H1 (cell line): ENCODE measurements at places on chromosomes 3 and 15. TPM values are rescaled to one million over a fixed set of nuclear protein-coding genes. Genes with fewer than 3 reads are reported as not detected.

DNA sequence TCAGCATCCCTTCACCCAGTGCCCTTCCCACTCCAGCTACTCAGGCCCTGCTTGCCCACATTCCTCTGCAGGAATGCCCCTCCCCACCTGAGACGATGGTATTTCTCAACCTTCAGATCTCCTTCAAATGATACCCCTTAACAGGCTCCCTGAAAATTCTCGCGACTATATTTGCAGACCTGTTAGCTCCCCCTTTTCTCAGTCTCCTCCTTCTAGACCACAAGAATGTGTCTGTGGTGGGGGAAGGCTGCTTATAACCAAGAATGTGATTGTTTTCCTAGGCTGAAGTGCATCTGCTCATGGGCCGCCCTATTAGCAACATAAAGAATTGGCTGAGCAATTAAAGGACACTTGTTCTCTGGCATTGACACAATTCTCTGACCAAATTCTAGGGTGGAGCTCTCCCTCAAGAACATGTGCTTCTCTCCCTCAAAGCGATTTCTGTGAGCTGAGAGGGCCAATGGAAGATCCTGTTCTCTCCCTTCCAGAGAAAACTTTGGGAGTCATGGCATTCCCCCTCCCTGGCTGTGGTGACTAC is 19.1 kb upstream of the LIMD1 start:
- peaks cover 5% of the 10 kb centered on the region; the same call in 1 of the 2 replicates for H3K4me1 ChIP-seq
- no peaks in the 10 kb centered on the region for H3K27me3 ChIP-seq
- H3K4me3 ChIP-seq: no peak overlapping the region
- no peak overlapping the region for H3K27ac ChIP-seq
- no peak for DNase-seq

DNA sequence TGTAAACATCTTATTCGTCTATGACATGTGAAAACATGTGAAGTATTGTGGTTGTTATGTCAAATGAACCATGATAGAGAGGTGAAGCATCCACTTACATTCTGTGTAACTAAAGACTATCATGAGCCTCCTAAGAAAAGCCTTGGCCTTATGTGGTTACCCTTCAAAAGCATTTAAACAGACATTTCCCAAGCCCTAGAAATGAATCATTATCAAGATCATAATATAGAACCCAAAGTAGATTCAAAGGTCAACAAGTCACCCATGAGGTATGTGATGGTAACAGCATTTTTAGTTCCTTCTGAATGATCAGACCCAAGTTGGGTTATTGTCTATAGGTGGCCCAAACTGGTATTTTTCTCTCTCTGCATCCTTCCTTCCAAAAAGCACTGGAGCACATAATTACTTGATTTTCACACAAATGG is 408.0 kb downstream of the TBL1XR1 start:
- H3K4me3 ChIP-seq: no peak overlapping the region
- no peaks in the 10 kb centered on the region for H3K36me3 ChIP-seq
- no peaks in the 10 kb centered on the region for H3K27me3 ChIP-seq
- H3K27ac ChIP-seq: no peak overlapping the region
- DNase-seq: no peak

DNA sequence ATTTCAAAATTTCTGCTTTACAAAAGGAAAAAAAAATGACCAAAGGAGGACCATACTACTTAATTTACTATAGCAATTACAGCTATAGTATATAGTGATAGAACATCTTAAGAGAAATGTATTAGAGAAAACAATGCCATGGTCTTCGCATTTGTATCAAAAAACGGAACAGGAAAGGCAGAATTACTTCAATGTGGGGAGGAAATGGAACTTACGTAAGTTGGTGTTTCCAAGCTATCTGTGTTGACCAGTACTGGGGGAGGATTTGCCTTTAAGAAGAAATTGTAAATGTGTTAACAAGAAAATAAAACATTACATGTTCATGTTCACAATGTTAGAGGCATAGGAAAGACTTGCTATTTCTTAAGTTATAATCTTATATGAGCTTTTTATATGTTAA is 119.9 kb upstream of the MELTF start:
- H3K27me3 ChIP-seq: peaks cover 2% of the 10 kb centered on the region
- H3K36me3 ChIP-seq: no peaks in the 10 kb centered on the region
- no peaks in the 10 kb centered on the region for H3K4me1 ChIP-seq
- DNase-seq: no peak

GRCh38 chr3:48400824-48401433 is 28.9 kb downstream of the FBXW12 start:
- H3K4me1 ChIP-seq: peaks cover 4% of the 10 kb centered on the region; the same call in 1 of the 2 replicates
- no peak overlapping the region for H3K27ac ChIP-seq
- DNase-seq: peak; percentile 21

GRCh38 chr3:125375950-125376679 is 990 bp upstream of the ZNF148 start:
- H3K4me1 ChIP-seq: no peaks in the 10 kb centered on the region

DNA sequence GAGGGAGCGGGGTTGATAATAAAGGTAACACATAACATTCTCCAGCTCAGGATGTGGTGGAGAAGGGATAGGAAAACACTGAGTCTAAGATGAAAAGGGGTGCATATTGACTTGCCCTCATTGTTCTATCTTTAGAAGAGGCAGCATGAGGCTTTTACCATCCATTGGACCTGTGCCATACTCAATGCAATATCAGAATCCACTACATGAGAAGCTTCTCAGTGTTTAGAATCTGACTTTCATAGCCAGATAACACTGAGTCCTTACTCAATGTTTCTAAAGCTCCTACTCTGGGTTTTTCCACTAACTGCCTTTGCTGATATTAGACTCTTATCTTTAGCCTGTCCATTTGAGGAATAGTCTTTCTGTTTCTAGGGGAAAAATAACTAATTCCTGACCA is 24.3 kb upstream of the GADL1 start:
- DNase-seq: no peak
- H3K4me3 ChIP-seq: no peak overlapping the region
- no peaks in the 10 kb centered on the region for H3K4me1 ChIP-seq
- H3K27me3 ChIP-seq: no peaks in the 10 kb centered on the region
- no peaks in the 10 kb centered on the region for H3K36me3 ChIP-seq

ADGRG7 gene
- total RNA-seq: not detected in 2 replicates

FAM240A gene
- 0.17 TPM in 1 of 2 replicates, not detected in the other for total RNA-seq

SCAMP2 gene
- 40.3 and 41.7 TPM in 2 replicates for total RNA-seq

PCNP gene
- total RNA-seq: 188 and 192 TPM in 2 replicates
